ENCODE measurements at places on chromosomes 16 and 17. TPM values are rescaled to one million over a fixed set of nuclear protein-coding genes. Genes with fewer than 3 reads are reported as not detected.

Gene TMEM92
- 1.6 TPM for polyA plus RNA-seq

Gene JPH3
- polyA plus RNA-seq, result 0.57 TPM

- no peak for DNase-seq
These were observed 4.8 kb upstream of the PHF12 start for GRCh38 chr17:28956112-28956511.

- DNase-seq, result no peak
These were observed 14.0 kb downstream of the SLFN11 start for GRCh38 chr17:35359398-35359797.

DNA sequence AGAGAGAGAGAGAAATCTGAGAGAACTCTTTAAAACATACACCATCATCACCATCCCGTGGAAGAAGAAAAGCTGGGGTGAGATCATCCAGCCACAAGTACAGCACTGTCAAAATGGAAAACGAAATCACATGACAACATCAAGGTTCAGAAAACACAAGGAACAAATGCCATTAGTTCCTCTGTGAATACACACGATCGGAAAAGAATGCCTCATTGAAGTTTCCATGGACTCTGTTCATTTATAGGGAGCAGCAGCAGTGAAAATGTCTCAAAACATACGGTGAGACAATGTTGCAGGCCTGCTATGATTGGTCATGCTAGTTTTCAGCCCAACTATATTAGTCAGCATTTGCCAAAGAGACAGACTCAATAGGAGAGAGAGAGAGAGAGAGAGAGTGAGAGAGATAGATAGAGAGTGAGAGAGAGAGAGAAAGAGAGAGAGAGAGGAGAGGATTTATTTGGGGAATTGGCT, 4.4 kb downstream of the CFAP97D1 start:
- DNase-seq, result no peak

GRCh38 chr16:69408475-69408874, 15.9 kb upstream of the CYB5B start:
- no peak for DNase-seq
